H9 (cell line): ENCODE measurements at places on chromosomes 12 and 14.

DNA sequence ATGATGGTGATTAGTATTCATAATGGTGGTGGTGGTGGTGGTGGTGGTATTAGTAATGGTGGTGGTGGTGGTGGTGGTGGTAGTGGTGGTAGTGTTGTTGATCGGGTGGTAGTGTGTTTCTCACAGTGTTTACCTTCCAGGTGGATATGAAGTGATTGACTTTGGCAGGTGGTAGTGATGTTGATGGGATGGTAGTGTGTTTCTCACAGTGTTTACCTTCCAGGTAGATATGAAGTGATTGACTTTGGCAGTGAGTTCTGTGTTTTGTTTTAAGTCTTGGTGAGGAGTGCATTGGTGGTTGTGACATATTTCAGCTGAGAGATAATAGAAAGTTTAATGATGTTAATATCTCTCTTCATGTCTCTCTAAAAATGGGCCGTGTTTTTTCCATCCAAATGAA, 189.4 kb downstream of the TMTC2 start:
- no peak for DNase-seq

GRCh38 chr12:66417217-66417616, 114.9 kb downstream of the HELB start:
- no peak for DNase-seq

- no peak for DNase-seq
Measured at GRCh38 chr14:69181491-69181890, 9.8 kb upstream of the EXD2 start.

DNA sequence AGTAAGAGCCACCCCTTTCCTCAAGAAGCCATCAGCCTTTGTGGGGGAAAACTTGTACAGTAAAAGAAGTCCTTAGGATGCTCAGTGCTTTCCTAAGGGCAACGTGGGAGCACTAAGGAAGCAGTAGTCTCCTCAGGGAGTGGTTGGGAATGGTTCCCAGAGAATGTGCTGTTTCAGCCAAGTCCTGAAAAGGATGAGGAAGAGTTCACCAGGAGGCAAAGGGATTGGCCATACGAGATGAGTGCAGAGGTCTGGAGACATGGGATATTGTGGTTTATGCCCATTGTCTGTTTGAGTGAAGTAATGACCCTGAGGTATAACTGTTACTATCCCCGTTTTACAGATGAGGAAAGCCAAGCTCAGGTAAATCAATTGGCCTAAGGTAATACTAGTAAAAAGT, 86.0 kb upstream of the ATF1 start:
- no peak for DNase-seq

DNA sequence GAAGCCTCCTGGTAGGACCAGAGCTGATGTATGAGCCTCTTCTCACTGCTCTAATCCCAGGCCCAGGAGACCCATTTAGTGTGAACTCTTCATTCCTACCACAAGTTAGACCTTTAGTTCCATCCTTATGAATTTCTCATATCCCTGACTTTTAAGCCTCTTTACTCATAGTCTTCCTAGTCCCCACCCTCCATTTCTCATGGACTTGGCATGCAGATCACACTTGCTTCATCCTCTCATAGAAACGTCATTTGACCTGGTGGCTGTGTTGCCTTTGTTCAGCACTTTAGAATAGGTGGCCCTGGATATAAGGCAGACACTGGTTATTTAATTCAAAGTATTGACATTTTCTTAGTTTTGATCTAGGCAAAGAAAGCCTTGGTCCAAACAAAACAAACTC, 99.5 kb downstream of the SLC16A7 start:
- no peak for DNase-seq

GRCh38 chr12:7758766-7759140, 6.3 kb upstream of the NANOGNB start:
- no peak for DNase-seq

- no peak for DNase-seq
Measured at GRCh38 chr14:59354666-59355065, 110.5 kb downstream of the GPR135 start.

DNA sequence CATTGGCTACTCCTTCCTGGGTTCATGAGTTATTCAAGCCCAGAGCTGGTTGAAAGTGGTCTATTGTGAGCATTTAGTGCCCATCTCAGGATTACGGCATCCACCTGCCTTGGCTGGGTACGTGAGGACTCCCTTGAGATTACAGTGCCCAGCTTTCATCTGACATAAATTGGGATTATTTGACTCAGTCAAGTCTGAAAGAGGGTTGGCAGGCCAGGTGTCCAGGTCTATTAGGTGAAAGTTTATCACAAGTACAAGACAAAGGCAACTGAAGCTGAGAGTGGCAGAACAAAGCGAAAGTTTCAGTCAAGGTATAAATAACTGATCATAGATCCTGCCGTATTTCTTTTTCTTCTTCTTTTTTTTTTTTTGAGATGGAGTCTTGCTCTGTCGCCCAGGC, 84.6 kb upstream of the ATF7IP start:
- DNase-seq, result no peak

DNA sequence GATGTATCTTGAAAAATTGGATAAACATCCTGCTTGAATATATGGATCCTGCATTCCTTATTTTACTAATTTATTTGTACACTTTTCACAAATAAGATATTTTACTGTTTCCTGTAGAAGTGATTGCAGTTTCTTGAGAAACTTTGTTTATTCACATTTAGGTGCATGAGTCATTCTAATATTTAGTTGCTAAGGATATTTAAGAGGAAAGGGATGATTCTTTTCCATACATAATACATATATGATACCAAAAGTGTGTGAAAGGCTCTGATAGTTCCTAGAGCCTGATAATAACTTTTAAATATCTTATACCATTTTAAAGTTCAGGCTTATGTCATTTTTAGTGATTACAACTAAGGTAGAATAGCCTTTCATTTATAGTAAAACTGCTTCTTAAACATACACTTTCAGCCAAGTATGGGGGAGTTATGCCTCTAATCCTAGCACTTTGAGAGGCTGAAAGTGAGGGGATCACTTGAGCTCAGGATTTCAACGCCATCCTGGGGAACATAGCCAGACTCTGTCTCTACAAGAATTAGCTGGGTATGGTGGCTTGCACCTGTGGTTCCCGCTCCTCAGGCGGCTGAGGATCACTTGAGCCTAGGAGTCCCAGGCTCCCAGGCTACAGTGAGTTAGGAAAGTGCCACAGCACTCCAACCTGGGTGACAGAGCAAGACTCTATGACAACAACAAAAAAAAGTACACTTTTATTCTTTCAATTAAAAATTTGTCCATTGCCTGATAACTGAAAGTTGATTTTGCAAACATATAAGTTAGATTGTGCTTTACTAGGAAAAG, 262.6 kb upstream of the LRIG3 start:
- DNase-seq, result no peak

DNA sequence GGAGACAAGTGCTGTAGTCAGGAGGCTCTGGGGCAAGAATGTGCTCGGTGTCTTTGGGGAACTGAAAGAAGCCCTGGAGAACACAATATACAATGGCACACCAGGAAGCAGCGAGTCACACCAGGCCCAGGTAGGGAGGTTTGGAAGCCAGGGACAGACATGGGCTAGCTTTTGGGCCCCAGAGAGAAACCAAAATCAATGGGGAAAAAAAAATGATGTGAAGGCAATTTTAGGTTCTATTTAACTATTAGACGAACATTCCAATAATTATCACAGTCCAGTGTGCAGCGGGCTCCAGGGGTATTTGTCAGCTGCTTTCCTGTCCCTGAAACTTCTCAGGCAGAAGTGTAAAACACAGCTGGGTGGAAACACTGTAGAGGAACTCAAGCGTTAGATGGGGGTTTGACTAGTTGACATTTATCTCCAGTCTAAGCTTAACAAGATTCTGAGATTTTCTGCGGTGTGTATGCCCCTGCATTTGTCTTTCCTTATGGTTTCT, 21.8 kb upstream of the EGLN3 start:
- DNase-seq, result peak; percentile 32
